Tibial nerve (tissue), 4 donors: ENCODE measurements at places on chromosomes 4 and X.

DNA sequence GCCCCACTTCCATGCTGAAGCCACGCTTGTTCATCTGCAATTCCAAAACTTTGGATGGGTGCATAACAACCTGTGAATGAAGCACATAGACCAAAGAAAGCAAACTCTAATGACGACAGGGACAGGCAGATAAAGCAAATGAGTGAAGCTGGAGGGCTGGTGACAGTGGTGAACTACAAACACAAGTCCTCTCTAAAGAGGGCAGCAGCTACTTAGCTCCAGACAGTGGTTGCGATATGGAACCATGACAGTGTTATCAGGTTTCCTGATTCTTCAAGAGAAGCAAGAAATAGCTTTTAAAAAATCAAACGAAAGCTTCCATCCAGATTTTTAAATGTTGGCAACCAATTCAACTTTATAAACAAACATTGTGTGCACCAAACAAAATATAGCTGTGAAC, 23.8 kb downstream of the NOX1 start:
- no peak for DNase-seq

GRCh38 chr4:76546759-76547742, 112.0 kb downstream of the SHROOM3 start:
- DNase-seq = no peak

GRCh38 chrX:128396601-128397000, 344.4 kb upstream of the ACTRT1 start:
- no peak for DNase-seq

DNA sequence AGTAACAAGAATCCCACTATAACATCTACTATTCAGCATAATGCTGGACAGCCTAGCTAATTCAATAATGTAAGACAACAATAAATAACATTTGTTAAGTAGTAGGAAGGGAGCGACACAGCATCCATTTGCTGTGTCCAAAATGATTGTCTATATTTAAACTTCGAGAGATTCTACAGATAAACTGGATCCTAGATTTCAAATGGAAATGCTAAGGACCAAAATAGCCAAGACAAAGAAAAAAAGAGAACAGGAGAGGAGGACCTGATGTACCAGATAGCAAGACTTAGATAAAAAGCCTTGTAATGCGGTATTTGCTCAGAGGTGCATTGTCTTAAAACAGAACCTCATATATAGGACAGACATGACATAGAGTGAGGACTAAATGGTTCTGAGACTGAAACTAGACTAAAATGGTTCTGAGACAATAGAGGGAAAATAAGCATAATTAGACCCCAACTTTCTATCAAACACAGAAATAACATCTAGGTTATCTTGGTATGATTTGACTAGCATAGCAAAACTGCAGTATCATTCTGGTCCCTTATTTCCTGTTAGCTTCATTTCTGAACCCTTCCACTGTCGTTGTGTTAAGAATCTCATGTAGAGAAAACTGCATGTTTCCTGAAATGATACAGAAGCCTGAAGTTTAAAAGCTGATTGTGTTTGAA, 3.8 kb downstream of the HPGDS start:
- DNase-seq = no peak

DNA sequence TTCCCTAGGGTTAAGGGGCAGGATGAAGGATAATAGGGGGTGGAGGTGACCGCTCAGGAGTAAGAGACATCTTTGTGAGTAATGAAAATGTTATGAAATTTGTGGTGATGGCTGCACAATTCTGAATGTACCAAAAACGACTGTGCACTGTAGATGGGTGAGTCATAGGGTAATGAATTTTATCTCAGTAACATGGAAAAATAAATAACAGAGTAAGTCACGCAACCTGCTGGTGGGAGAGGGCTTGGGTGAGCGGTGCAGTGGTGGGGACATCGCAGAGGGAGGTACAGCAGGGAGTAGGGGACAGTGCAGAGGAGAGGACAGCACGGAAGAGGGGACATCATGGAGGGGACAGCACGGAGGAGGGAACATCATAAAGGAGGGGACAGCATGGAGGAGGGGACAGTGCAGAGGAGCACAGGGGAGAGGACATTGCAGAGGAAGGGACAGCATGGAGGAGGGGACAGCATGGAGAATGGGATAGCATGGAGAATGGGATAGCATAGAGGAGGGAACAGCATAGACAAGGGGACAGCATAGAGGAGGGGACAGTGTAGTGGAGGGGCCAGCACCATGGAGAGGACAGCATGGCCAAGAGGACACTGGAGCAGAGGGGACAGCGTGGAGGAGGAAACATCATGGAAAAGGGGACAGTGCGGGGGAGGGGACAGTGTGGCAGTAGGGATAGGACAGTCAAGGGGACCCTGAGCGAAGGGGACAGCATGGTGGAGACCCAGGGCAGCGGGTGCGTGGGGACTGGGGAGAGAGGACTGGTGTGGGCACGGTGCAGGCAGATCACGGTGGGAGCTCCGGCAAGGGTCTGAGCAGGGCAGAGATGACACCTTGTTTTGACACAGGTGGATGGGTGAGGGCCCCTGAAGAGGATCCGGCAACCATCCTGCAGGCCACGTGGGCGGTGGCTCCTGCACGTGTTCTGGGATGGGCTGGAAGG, 68.5 kb upstream of the MXD4 start:
- no peak for DNase-seq

DNA sequence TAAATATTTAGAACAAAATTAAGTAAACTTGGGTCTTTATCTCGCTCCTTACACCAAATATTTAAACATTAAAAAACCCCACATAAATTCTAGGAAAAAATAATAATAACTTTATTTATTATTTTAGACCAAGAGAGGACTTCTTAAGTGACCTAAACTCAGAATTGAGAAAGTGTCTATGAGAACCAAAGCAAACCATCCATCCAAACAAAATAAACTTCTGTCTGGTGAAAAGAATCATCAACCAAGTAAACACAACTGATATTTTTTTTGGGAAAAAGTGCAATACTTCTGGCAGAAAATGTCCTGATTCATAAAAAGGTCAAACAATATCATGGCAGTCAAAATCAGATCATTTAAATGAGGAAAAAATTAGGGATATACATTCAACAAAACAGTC, 533.0 kb downstream of the SPRY1 start:
- DNase-seq = no peak

DNA sequence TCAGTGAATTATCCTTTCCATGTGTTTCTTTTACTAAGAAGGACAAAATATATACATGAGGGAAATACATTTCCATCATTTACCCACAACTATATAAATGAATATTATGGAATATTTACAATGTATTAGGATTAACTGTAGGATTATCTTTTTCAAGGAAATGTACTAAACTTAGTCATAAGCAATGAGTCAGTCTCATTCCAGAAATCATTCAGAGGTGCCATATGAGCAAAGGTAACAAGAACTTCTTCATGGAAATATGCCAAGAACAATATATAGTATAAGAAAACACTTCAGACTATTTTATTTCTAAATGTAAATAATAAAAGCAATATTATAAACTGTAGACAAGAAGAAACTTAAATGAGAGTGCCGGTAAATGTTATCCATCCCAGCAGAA, 67.1 kb downstream of the USP38 start:
- no peak for DNase-seq

- no peak for DNase-seq
Observed at GRCh38 chr4:61041527-61041926, 158.6 kb upstream of the ADGRL3 start.

- no peak for DNase-seq
Observed at GRCh38 chr4:27742816-27743215, 882.2 kb downstream of the STIM2 start.

DNA sequence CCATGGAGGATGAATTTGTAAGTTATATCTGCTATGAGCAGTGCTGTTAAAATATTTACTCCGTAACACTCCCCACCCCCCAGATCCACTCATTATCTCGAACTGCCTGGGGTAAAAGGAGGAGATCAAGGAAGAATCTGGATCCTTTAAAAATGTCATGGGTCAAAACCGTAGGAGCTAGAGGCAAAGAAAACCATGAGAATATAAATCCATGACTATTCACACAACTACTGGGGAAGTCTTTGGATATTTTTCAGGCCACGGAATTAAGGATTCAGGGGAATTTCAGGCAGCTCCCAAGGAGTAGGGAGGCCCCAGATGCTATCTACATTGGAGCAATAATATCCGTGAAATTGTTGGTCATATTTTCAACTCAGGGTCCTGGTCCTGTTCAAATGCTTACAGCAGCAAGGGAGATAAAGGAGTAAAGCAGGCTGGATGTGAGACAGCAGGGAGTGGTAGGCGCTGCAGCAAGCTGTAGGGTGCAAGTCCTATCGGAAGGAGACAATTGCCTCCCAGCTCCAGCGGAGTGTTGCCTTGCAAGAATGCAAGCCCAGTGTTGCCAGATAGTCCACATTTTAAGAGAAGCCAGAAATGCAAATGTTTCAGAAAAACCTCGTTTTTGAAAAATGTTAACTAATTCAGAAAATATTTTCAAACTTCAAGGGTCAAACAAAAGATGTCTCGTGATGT, 116.2 kb upstream of the KIT start:
- no peak for DNase-seq

DNA sequence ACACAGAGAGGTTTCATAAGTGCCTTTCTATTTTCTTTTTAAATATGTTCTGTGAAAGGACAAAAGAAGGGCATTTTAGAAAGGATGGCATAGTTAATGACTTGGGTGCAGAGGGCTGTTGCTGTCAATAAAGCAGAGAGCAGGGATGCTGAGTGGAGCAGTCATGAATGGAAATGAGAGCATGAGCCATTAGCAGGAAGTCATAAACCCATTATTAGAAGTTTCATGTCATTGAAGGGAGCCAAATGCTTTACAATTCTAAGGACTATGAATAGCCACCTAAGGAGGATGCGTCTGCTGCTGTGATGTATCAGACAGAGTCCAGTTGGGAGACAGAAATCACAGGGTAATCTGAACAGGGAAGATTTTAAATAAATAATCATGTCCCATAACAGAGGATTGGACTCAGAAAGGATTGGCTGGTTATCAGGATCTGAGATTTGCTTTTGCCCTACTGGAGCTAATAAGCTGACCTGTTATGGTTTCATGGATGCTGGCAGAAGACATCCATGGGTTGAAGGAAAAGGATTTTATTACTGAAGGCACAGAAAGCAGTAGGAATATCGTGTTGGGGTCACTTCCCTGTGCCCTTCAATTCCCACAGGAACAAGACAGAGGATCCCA, 47.5 kb upstream of the WDR19 start:
- no peak for DNase-seq

DNA sequence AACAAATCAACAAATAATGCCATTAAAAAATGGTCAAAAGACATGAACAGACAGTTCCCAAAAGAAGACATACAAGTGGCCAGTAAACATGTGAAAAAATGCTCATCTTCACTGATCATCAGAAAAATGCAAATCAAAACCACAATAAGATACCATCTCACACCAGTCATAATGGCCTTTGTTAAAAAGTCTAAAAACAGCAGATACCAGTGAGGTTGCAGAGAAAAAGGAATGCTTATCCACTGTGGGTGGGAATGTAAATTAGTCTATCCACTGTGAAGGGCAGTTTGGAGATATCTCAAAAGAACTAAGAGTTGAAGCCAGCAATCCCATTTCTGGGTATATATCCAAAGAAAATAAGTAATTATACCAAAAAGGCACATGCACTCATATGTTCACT, 668.1 kb upstream of the CPEB2 start:
- no peak for DNase-seq

- no peak for DNase-seq
Observed at GRCh38 chr4:1933700-1934099, 62.5 kb downstream of the NSD2 start.

DNA sequence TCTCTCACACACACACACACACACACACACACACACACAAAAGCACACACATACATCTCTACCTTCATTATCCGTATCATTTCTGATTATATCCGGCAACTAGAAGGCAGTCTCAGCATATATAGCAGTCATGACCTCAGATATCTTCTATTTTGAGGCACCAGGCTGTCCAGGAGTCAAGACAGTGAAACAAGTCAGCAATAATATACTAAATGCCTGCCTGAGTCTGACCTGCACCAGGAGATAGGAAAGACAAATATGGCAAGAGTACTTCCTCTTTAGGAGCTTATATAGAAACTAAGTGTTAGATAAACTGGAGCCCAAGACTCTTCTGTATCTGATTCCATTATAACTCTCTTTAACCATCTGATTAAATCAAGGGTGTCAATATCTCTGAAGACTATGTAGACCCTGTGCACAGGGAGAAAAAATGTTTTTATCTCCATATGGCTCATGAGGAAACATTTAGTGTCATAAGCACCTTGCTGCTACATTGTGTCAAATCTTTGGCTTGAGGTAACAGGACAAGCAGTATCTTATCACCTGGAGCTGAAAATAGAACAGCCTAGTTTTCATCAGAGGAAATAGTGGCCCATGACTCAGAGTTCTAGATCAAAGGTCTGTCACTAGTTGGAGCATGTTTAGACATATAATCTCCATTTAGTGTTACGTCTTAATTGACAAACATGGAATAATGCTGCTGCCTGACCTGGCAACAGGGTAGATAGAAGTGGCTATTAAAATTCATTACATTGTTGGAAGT, 27.0 kb upstream of the FAM47B start:
- no peak for DNase-seq

- DNase-seq = no peak
Observed at GRCh38 chr4:78168029-78168428, 110.9 kb downstream of the FRAS1 start.

DNA sequence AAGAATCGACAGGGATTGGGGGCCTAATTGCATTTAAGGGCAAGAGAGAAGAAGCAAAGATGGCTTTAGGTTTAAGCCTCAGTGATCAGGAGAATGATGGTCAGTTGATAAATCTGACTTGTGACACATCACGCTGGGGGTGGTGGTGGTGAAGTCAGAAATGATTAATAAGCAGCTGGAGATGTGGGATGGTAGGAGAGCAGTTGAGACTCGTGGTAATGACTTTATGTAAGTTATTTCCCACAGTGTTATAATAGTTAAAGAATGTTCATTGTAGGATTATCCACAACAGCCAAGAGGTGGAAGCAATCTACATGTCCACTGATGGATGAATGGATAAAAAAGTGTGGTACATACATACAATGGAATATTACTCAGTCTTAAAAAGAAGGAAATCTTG, 178.9 kb upstream of the GPC4 start:
- no peak for DNase-seq

- DNase-seq = no peak
Observed at GRCh38 chrX:34900691-34901090, 41.9 kb upstream of the FAM47B start.

- DNase-seq = no peak
Observed at GRCh38 chr4:7598939-7599790, 164.4 kb upstream of the PSAPL1 start.

GRCh38 chr4:84837751-84838150, 128.7 kb downstream of the WDFY3 start:
- no peak for DNase-seq

DNA sequence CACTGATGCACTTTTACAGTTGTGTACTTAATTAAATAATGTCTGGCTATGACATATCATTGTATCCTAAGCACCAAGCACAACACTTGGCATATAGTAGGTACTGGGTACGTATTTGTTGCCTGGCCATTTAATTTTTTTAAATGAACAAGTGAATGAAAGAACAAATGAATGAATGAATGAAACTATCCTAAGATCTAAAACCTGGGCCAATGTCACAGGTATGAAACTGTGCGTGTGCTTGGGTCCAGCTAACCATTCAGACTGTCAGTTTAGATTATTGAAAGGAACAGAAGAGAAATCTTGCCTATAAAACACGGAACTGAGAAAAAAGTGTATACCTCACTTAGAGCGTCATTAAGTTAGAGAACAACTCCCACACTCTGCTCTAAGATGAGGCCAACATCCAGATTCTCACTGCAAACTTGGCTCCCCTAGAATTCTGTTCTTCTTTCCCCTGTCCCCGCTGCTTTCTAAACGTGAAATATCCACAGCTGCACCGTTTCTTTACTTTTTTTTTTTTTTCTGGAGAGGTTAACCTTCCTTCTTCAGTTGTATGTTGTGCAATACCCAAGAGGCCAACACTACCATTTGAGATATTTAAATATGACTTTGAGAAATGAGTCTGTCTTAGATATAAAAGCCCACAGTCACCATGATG, 17.3 kb upstream of the SEL1L3 start:
- DNase-seq = no peak
